AG08396 (cell line): ENCODE measurements at places on chromosomes 2 and 18.

GRCh38 chr2:60350791-60351190 lies 202.7 kb downstream of the BCL11A start:
- DNase-seq, result no peak

DNA sequence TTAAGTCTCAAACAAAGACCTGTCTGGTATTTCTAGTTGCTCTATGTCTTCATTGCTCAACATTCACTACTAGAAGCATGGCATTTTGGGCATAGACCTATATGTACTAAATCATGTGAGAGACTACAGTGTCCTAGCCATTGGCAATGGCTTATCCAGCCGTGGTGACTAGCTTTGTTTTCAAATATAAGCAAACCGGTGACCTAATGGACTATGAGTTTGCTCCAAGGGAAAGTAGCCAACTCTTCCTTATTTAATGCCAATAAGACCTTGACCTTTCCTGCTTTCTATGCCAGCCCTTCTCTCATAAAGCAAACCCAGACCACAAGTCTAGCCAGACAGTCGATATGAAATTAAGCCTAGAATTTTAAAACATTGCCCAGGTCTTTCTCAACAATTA lies 113.7 kb upstream of the CREB1 start:
- DNase-seq, result no peak

DNA sequence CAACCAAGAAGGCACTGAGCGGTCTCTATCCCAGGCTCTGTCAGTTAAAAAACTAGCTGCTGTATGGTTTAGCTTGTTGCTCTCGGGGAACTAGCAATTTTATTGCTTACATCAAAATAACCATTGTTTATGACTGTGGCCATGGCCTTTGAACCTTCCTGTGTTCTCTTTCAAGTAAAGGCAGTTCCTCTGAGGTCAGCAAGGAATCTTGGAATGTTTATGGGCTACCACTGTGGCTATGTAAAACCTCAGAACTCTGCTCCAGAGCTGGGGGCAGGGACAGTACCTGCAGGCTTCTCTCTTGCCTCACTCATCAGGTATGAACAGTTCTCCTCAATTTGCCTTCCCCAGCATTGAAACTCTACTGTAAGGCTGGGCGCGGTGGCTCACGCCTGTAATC lies 416.0 kb upstream of the NETO1 start:
- DNase-seq, result peak; percentile 12

DNA sequence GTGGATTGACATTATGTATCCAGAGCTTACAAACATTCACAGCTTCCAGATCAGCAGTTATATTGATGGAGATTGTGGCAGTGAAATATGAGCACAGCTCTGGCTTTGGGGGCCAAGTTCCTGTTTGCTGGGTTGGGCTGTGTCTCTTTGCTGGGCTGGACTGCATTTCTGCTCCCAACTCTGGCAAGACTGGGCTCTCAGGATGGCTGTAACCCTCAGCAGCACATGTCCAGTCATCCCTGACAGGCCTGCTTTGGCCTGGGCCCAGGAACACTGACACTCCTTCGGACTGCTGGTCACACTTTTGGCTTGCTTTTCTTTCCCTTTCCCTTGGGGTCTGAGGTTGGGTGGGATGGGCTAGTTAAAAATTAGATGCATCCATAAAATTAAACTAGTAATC lies 17.9 kb upstream of the VPS4B start:
- DNase-seq, result peak; percentile 56

- no peak for DNase-seq
Measured at GRCh38 chr2:109208071-109208950, 79.3 kb downstream of the SH3RF3 start.

DNA sequence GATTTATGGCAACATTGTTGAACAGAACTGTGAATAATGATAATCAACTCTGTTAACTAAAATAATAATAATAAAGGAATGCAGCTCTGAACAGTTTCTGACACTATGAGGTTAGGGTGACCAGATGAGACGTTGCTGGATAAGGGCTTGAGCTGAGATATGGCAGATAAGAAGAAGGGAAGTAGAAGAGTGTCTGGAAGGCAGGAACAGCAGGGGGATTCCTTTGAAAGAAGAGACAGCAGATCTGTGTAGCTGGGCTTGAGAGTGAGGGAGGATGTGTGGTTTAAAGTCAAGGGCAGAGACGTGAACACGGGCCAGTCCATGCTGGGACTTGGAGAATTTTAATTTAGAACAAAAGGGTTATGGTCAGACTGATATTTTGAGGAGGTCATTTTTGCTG lies 273.1 kb upstream of the SLC14A2 start:
- DNase-seq, result no peak

DNA sequence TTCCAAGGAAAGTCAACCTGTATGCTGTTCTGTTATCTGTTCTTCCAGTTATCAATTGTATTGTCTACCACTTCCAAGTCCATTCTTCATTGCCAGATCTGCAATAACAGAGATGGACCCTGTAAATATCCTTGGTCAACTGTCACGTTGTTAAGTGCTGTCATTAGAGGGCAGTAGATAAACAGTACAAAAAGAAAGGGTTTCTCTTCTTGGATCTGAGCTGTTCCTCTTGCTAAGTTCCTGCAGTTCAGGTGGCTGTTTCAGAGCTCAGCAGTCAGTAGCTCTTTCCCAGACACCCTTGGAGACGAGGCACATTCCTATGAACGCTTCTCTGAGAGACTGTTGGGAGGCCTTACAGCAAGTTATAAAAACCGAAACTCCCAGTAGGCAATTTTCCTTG lies 957.1 kb upstream of the CHAC2 start:
- no peak for DNase-seq

GRCh38 chr2:653645-654425 lies 23.4 kb downstream of the TMEM18 start:
- DNase-seq, result no peak

DNA sequence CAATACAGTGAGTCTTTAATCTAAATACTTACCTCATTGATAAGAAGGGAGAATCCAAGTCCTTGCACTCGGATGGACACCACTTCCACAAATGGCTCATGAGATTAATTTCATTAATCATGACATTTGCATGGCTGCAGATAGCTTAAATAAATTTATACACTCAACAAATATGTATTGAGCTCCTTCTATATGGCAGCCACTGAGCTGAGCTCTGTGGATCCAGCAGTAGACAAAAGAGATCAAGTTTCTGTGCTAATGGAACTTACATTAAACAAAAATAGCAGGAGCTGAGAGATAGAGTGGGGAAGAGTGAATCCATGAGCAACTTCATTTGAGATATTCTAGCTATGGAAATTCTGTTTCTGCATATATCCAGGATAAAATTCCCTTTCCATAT lies 44.4 kb downstream of the RAB27B start:
- DNase-seq, result no peak

GRCh38 chr2:190036071-190036470 lies 26.5 kb downstream of the MSTN start:
- DNase-seq, result no peak

- DNase-seq, result no peak
Measured at GRCh38 chr2:70528929-70529328, 24.7 kb downstream of the TGFA start.

GRCh38 chr2:173458991-173459780 lies 104.5 kb downstream of the CDCA7 start:
- no peak for DNase-seq

DNA sequence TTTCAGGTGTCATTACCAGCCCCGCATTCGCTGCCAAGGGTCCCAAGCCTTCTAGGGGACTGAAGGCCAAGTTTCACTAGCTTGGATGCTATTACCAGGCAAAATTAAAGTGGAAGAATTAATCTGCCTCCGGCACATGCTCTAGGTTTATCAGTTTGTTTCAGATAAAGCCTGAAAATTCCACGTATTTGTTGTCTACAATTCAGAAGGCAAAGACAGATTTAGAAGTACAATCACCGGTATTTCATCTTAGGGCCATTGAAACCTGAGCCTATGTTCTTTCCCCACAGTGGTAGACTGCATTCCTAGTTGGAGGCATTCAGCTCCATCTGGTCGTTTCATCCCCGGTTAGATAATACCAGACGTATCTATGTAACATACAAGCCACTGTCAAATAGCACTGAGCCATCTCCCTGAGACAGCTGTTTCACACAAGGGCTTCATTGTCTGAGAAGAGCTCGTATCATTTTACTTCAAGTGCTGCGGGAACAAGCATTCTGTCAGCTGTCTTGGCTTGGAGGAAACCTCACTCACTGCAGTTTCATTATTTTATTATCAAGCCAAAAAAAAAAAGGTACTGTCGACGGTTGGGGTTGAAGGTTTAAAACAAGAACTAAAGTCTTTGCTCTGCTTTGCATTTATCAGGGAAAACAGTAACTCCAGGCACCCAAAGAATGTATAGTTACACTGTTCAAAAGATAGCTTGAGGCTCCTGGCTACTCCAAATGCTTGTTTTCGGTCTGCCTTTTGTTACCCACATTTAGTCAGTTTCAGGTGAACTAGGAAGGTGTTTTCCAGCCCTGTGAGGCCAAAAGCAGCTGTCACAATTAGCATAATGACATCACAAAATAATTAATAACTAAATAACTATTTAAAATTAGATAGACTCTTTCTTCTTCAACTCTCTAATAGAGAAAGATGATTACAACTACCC lies 76.7 kb downstream of the TGIF1 start:
- DNase-seq, result no peak

DNA sequence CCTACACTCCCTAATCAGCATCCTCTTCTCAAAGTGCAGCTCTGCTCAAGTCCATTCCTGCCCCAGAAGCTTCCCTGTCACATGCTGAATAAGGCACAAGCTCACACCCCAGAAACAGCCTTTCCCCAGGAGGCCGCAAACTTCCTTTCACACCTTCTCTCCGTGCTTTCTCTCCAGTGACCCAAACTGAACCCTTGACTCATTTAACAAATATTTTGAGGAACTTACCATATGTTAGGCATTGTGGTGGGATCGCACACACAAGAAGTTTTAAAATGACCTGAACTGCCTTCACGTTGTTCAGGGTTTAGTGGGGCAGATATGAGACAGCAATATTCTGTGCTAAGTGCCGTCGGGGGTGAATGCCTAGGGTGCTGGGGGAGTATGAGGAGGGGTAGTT lies 161.3 kb downstream of the INSIG2 start:
- no peak for DNase-seq

- DNase-seq, result no peak
Measured at GRCh38 chr18:75896865-75897264, 469.4 kb upstream of the SMIM21 start.

GRCh38 chr2:210363261-210363660 lies 48.3 kb upstream of the MYL1 start:
- no peak for DNase-seq

GRCh38 chr18:7155092-7155491 lies 37.5 kb upstream of the LAMA1 start:
- DNase-seq, result no peak

- DNase-seq, result peak; percentile 58
Measured at GRCh38 chr2:120520929-120521912, 175.3 kb downstream of the INHBB start.

- no peak for DNase-seq
Measured at GRCh38 chr2:200585340-200585729, 479 bp upstream of the AOX1 start.

- no peak for DNase-seq
Measured at GRCh38 chr2:66814916-66815315, 380.0 kb downstream of the MEIS1 start.

DNA sequence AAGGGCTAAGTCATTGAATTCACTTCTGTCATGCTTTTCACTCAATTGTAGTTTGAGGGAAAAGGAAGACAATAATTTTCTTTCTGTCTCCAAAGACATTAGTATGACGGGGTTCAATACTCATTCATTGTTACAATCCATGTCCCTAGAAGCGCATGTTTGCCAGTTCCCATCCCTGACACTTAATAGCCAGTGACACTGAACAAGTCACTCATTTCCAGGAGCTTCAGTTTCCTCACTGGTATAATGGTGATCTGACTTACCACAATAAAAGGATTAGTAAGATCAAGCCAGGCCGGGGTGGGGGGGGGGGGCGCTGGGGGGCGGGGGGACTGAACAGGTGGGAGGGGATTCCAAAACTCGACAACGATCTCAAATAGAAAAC lies 144.8 kb upstream of the MAP3K20 start:
- no peak for DNase-seq

- DNase-seq, result no peak
Measured at GRCh38 chr2:196985511-196986183, 59.1 kb upstream of the PGAP1 start.

GRCh38 chr18:79846936-79847557 lies 49.3 kb downstream of the KCNG2 start:
- no peak for DNase-seq

GRCh38 chr2:143505542-143505941 lies 376.3 kb downstream of the ARHGAP15 start:
- DNase-seq, result no peak

- DNase-seq, result no peak
Measured at GRCh38 chr2:73333564-73333963, 40.2 kb upstream of the EGR4 start.

GRCh38 chr2:168156661-168157060 lies 90.7 kb downstream of the STK39 start:
- DNase-seq, result no peak

GRCh38 chr2:172107690-172108586 lies 5.2 kb upstream of the DLX2 start:
- peak; percentile 5 for DNase-seq

DNA sequence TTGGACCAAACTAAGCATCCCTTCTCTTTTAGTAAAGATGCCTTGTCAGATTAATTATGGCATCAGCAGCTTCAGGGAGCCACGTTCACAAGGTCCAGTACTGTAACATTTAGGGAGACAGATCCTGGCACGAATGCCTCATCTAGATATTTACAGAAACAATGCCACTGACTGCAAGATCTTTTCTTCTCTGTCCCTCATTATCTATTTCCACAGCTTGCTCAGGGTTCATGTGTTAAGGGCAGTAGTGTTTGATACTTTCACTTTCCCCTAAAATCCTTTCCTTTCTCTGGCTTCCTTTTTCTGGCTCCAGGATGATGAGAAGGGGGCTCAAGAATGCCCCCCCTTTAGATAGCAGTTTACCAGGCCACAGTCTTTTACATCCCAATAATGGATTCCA lies 393.9 kb downstream of the BCL11A start:
- DNase-seq, result no peak

DNA sequence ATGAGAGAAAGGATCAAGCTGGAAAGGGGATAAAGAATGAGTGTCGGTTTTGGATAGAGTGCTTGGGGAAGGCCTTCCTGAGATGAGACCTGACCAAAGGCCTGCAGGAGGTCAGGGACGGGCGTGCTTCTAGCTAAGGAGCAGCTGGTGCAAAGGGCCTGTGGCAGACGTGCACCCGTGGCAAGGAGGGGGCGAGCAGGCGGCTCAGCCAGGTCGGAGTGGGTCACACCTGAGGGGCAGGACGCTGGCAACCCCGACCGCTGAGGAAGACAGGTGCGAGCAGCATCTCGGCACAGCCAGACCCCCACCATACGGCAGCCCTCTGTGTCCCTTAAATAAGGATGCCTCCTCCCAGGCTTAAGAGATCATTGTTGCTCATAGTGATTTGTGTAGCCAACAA lies 48.1 kb downstream of the ODC1 start:
- DNase-seq, result no peak

DNA sequence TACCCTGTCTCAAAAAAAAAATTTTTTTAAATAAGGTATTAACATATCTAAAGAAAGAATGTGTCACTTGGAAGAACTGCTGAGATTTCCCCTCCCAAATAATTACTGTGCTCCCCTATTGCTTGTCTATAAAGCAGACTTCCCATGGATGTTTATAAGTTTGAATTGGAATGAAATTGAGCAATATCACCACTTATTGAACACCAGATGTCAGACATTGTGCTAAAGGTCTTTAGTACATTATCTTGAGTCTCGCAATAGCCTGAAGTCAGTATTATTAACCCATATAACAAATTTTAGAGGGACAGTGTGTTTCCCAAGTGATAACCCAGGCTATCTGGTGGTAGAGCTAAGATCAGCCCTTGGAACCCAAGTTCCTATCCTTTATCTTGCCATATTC lies 102.9 kb upstream of the MSH2 start:
- DNase-seq, result no peak
